RCC 7860 (cell line): ENCODE measurements at places on chromosomes 4 and X.

- no peak for DNase-seq
These were observed 14.7 kb downstream of the SLIT2 start for GRCh38 chr4:20266215-20267082.

- DNase-seq, result no peak
These were observed 22.9 kb downstream of the PABPC4L start for GRCh38 chr4:134178706-134179105.

DNA sequence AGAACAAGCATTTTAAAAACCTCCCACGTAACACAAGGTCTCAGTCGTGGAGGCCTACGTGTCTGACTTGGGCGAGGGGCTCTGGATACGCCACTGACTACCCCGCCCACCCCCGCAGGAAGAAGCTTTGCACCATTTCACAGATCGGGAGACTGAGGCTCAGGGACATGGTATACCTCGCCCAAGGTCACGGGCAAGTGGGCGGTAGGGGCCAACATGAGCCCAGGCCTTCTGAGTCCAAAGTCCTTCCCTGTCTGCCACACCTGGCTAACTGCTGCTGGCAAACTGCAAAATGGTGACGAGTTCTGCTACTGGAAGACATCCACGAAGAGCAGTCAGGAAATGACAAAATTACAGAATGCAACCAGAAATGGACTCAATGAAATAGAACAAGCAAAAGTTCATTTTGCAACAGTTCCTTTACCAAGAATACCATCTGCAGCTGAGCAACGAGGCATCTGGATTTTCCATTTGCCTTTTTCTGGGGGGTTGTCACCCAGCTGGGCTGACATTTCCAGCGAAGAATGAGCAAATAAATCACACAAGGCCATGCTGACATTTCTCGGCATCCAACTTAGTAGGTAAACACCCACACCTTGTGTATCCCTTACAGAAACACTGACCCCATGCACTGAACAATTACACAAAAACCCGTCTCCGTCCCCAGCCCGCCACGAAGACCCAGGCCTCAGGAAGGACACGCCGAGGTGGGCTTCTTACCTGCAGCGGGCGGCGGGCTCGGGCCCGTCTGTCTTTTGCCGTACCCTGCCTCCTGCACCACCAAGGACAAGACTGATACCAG lies 70.2 kb upstream of the AFAP1 start:
- DNase-seq, result no peak

DNA sequence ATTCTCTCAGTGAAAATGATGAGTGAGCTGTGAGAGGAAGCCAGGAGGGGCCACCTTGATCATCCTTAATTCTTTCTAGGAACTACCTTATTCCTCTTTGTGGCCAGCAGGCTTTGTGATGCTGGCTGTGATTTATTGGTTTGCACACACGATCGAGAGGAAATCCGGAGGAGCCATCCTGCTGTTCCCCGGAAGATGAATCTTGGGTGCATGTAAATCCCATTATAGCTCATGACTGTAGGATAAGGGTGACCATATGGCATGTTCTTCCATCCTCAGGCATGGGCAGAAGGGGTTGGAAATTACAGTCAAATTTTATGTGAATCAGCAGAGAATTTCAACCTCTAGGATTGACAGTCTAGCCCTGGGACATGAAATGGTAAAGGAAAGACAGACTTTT lies 254.5 kb downstream of the UNC5C start:
- no peak for DNase-seq

DNA sequence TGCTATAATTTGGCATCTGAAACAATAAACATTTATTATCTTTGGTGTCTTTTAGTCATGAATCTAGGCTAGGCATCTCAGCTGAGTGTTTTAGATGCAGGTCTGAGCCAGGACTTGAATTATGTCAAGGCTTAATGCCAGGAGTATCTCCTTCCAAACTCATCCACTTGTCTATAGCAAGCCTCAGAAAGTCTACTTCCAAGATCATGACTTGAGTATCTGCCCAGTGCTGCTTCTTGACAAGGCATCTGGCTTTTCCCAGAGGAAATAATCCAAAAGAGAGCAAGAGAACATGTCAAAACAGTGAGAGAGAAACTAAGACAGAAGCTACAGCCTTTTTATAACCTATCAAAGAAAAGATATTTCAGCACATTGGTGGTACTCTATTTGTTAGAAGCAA lies 1052.1 kb upstream of the PCDH10 start:
- DNase-seq, result no peak

DNA sequence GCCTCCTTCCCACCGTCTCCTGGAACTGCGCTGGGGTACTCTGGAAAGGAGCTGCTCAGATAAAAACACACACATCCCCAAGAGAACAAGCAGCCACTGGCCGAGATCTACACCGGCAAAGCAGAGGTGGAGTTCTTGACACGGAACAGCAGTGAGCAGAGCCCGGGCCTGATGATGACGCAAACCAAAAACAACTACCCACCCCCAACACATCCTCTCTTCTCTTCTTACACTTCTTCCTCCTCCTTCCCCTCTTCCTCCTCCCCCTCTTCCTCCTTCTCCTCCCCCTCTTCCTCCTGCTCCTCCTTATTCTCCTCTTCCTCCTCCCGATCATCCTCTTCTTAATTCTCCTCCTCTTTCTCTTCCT lies 4.6 kb downstream of the PNMA5 start:
- no peak for DNase-seq

GRCh38 chr4:69754926-69755580 lies 5.4 kb downstream of the SULT1B1 start:
- no peak for DNase-seq

DNA sequence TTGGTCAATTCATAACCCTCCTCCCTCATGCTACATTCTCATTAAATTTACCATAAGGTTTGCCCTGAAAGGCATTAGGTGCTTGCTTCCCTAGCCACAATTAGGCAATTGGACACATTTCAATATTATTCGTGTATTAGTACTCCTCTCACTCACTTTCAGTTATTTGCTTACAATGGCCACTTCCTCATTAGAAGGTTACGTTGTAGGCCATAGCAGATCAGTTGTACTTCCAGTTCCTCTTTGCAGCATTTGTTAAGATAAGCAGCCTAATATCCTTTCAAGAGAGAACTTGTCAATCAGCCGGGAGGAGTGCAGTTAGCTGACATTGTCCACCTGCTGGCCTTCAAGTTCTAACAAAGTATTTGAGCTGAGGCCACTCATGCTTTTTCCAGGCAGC lies 1017.2 kb downstream of the PCDH7 start:
- no peak for DNase-seq
